ENCODE measurements at places on chromosomes 1 and 21.

GRCh38 chr1:244350027-244350426 lies 101.7 kb downstream of the ADSS2 start:
- no peak for DNase-seq

- no peak for DNase-seq
These were observed 90.9 kb downstream of the GIPC2 start for GRCh38 chr1:78136680-78137079.

GRCh38 chr1:228001738-228002535 lies 4.9 kb upstream of the WNT3A start:
- no peak for DNase-seq

GRCh38 chr1:18764362-18764761 lies 95.1 kb downstream of the TAS1R2 start:
- no peak for DNase-seq

DNA sequence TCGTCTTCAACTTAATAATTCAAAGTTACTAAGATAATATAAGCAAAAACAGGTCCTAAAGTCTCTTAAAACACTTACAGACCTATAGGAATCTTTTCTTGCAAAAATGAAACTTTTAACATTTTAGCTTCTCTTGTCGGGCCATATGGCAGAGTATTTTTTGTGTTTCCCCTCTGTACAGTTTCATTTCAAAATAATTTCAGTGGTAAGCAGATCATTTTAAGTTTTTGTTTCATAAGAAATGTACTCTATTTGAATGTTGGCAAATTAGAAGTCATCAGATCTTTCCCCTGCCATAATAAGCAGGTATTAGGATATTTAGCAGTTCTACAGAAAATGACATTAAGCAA lies 37.9 kb downstream of the RGL1 start:
- no peak for DNase-seq

- DNase-seq = no peak
These were observed 83.7 kb upstream of the IFFO2 start for GRCh38 chr1:19040010-19040680.
